ENCODE measurements at places on chromosomes 13 and 19.

DNA sequence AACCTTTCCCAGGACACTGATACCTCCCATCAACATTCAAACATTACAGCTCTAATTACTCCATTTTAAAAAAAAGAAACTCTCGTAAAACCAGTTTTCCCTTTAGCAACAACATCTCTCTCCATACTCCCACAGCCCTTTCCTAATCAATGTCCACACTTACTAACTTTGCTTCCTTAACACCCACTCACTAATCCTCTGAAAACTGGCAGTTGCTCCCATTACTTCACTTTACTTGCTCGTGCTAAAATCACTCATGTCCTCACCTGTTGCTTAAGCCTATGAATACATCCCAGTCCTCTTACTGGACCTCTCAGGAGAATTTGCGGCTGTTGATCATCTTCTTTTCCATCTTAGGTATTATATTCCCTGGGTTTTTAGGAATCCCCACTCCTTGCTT lies 44.8 kb downstream of the RBM26 start:
- no peak for DNase-seq

DNA sequence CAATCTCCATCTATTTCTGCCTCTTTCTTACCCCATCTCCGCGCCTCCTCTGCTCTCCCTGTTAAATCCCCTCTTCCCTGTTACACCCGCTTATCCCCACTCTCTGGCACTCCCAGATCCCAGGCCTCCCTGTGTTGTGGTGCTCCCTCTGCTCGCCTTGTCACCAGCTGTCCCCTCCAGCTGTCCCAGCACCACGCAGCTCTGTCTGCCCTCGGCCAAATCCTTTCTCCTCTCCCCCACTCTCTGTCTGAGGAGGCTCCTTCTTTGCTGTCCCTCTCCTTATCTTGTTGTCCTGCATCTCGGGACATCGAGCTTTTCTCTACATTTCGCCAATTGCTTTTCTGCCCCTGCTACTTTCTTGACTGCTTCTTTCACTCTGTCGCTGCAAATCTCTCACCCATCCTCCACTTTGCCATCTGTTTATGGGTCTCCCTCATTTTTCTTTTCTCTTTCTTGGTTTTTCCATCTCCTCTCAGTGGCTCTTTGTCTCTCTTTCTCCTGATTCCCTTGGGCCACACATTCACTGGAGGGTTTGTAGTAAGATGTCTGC lies 941 bp downstream of the ZNF160 start:
- DNase-seq, result no peak

GRCh38 chr13:88887045-88887662 lies 1216.0 kb downstream of the SLITRK5 start:
- no peak for DNase-seq

DNA sequence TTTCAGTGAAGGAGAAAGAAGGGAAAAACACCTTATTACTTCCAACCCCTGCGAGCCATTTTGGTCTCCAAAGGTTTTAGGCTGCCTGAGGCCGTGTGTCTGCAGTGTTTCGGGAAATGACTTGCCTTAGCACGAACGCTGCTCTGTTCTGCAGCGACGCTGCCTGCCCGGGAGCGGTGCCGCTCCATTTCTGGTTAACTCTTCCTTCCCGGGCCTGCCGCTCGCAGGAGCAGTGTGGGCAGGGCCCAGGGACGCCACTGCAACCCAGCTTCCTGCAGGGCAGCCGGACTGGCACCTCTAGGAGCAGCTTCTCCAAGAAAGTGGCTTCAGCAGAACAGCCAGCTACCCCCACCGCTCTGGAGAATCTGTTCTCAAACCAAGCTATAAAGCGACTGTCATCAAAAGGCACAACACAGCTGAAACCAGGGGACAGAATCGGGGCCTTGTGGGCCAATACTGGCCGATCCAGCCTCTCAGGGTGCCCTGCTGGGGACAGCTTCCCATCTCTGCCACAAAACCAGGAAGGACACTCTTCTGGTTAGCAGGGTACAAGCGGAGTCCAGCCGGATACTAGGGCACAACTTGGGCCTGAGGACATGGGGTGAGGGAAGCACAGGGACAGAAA lies 72.2 kb downstream of the KCTD15 start:
- DNase-seq, result no peak

GRCh38 chr13:72850959-72851677 lies 69.2 kb downstream of the PIBF1 start:
- no peak for DNase-seq

DNA sequence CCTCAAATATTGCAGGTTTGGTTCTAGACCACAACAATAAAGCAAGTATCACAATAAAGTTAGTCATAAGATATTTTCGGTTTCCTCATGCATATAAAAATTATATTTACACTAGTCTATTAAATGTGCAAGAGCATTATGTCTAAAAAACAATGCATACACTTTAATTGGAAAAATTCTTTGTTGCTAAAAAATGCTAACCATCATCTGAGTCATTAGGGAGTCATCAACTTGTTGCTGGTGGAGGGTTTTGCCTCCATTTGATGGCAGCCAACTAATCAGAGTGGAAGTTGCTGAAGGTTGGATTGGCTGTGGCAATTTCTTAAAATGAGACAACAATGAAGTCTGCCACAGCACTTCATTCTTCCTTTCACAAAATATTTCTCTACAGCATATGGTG lies 422.3 kb upstream of the GPC6 start:
- DNase-seq, result no peak

DNA sequence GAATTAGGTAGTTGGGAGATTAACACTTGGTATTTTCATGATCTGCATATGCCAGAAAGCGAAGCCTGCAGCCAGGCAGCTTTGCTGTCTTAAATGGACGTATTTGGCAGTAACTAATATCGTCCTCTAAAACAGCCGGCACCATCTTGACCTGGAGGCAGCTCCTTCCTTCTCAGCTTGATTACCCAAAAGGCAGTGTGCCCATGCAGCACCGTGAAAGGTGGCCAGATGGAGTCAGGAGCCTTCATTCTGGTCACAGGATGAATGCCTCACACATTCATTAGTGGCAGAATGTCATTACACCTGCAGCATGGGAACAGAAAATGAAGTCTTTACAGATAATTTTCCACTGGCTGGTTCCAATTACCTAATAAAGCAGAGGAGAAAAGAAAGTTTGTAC lies 59.0 kb upstream of the FLT1 start:
- no peak for DNase-seq

DNA sequence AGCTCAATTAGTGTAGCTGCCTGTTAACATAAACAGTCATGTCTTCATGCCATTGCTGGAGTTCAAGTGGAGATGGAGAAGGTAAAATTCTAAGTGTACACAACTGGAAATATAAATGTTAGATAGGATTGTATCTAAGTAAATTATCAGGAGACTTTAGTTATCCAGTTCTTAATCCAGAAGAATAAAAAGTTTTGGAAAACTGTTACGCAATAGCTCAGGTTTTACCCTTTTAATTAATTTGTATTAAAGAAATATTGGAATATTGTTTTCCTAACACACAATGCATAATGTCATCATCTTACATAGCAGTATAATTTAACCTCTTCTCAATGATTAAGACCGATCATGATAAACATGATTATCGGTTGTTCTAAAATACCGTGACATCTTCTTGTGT lies 2.8 kb downstream of the SLC10A2 start:
- DNase-seq, result no peak

DNA sequence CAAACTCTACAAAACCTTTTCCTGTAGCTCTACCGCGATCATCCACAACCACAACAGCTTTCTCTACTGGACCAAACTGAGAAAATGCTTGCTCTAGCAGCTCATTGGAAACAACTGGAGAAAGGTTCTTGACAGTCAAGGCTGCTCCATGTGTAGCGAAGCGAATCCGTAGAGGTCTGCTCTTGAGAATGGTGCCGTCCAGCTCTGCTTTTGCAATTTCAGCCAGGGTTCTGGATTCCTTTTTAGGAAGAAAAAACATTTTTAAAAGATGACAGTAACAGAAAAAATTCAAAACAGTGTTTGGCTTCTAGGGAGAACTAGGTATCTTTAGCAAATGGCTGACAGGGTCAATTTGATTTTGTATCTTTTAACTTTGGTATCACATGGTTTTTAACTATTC lies 10.4 kb downstream of the PSPC1 start:
- no peak for DNase-seq

DNA sequence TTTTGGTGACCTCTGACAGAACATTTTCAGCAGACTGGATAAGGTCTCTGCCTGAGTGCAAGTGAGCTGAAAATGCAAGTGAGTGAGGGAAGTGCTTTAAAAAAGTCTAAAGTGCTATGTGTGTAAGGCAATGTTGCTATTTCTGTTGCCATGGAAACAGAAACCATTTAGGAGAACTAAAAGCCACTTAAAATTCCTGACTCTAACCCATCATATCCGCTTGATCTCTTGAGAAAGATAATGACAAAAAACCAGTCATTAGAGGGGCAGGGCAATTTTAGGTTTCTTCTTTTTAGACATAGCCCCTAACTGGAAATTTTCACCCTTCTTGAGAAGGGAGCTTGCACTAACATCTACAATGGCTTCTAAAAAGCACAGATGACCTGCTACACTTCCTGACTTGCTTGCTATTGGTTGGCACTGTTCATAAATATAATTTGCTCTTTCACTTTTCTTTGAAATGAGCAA lies at the start of gene CYSLTR2:
Gene CYSLTR2, plus strand, starts transcription at position 458 of the 468 bp plus-strand sequence. CDS start 52,889 bp downstream, outside the sequence.
- DNase-seq, result no peak

DNA sequence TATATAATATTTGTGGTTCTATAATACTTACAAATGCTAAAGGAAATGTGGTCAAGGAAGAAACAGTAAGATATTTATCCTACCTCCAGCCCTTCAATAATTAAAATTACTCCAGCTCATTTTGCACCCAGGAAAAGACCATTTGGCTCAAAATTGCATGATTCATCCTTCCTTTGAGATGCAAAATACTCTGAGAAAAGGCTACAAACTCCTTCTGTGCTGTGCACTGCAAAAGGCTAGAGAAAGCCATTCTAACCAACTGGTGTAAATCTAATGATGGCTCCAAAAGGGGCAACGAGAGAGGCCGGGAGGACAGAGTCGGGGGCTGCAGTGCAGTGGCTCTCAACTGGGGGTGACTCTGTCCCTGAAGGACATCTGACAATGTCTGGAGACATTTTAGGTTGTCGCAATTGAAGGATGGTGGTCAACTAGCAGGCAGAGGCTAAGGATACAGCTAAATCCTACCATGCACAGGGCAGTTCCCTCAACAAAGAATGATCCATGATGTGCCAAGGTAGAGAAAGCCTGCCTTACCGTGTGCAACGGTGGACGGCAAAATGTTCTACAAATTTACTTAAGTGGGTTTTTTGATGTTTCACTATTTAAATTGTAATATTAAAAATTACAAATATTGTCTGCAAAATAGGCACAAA lies 32.6 kb downstream of the SLC7A1 start:
- no peak for DNase-seq

DNA sequence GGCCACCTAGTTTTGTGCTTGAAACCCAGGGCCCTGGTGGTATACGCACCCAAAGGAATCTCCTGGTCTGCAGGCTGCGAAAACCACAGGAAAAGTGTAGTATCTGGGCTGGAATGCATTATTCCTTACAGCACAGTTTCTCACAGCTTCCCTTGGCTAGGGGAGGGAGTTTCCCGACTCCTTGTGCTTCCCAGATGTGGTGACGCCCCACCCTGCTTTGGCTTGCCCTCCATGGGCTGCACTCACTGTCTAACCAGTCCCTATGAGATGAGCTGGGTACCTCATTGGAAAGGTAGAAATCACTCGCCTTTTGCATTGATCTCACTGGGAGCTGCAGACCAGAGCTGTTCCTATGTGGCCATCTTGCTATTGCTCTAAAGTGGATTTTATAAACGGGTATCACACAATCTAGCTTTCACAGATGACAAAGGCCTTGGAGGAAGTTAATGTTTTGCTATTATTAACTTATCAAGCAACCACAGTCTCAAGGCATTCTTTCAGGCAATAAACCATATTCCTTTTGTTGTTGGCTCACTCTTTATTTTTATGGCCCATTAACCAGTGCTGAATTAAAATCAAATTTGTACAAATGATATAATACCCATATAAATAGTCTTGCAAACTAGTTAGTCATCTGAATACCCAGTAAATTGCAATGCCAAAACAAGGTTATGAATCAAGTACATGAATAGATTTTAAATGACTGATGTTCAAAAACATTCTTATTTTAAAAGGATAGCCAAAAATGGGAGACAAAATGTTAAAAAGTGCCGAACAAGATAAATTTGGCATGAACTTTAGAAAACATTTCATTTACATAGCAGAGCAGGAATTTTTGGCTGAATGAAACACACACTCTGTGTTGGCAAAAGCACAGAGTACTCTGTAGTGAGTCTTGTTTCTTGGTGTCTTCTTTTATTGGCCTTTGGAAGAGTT lies 475.4 kb upstream of the ARGLU1 start:
- no peak for DNase-seq

GRCh38 chr13:79290595-79291244 lies 115.3 kb downstream of the RBM26 start:
- no peak for DNase-seq

Data from gastrocnemius medialis (tissue), 4 donors.